ENCODE measurements at places on chromosomes 13 and 19.

- DNase-seq, result no peak
Observed at GRCh38 chr19:55693336-55693974, 18.4 kb downstream of the EPN1 start.

DNA sequence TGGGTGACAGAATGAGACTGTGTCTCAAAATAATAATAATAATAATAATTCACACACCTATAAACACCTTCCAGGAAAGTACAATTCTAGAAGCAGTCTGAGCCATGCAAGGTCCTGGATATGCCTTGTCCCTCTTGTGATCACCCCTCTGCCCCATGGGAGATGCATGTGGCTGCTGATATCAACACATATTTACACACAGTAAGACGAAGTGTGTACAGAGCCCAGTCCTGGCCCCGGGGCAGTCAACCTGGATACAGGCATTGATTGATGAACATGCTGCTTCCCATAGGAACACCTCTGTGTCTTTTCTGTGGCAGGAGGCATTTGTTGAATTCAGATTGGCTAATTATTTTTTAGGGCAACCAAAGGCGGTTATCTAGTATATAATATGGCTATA lies 3.2 kb downstream of the SULT2A1 start:
- DNase-seq, result no peak

GRCh38 chr19:1997353-1998233 lies 17.9 kb downstream of the BTBD2 start:
- DNase-seq, result no peak

DNA sequence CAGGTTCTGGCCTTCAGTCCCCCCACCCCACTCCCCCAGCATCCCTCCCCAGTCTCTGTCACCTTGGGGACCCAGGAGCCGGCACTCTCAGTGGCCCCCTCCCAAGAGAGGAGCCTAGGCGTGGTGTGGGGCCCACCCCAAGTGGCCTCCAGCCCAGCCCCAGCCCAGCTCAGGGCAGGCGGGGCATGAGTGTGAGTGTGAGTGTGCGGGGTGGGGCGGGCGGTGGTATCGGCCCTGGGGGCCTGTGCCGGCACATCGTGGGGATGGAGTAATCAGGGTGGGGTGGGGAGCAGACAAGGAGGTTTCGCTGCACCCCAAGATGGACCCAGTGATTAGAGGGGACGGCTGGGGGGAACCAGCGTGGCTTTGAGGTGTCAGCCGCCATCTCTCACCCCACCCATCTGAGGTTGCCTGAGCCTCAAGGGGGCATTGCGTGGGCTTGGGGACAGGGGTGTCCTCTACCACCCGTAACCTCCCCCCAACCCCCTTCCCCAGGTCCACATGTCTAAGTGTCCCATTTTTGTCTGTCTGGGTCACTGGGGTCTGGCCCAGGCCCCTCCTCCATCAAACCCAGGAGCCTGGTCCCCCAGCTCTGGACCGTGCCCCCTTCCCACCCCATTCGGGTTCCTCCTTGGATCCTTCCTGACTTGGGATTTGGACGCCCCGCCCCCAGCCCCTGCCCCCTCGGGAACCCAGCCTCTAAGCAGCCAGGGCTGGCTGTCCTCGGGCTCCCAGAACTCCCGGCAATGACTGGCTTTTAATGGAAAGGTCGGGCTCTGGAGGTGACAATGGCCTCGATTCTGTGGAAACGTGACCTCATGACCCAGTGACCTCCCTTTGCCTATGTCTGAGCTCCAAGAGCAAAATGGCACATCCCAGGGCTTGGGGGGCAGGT lies 6.9 kb upstream of the SULT2B1 start:
- no peak for DNase-seq

DNA sequence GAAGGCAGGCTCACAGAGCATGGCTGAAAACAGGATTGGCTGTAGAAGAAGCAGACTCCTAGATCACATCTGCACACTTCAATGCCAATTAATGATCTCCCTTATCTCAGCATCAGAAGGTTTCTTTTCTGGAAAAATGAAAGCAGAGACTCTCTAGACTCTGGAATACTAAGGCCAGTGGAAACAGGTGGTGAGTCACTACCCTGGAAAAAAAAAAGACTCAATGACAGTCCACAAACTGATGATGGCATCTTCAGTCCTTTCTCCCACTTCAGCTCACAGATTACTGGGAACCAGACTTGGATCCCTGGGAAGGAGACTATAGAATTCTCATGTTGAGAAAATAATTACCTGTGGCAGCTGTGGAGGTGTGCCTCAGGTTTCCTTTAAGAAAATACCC lies 47.5 kb upstream of the MBNL2 start:
- DNase-seq, result no peak

All from HAP-1 (cell line).